ENCODE measurements at places on chromosomes 5 and 9.

GRCh38 chr5:14929293-14930065 is 57.9 kb upstream of the ANKH start:
- no peak for DNase-seq

- no peak for DNase-seq
Observed at GRCh38 chr5:97224112-97224750, 41.2 kb upstream of the RIOK2 start.

GRCh38 chr5:68381909-68382308 is 166.4 kb downstream of the PIK3R1 start:
- DNase-seq: no peak

DNA sequence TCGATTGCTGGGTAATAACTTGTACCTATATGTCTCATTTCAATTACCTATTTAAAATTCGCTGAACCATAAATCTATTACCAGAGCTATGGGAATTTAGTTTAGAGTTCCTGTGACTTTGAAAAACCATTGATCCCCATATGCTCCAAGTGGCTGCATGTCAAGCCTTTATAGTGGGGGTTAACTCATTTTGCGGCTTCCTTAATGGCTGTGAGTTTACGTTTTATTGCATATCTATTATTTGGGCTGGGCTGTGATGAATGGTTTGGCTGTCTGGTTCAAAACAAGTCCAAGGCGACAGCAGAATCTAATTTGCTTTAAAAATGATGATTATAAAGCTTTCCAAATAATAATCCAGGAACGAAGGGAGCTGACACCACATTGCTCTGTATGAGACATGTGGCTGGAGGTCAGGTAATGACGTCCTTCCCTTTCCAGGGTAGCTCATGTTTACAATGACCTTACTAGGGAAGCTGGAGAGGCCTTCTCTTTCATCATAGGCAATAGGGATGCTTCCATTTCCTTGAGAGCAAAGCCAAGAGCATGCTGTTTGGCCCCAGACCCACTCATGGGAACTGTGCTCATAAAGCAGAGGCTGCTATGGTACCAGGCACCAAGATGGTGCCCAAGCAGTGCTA is 258.3 kb downstream of the HSPA4 start:
- DNase-seq: no peak

GRCh38 chr9:101727612-101728524 is 10.6 kb downstream of the GRIN3A start:
- peak; percentile 55 for DNase-seq

- no peak for DNase-seq
Observed at GRCh38 chr5:36705055-36705454, 98.6 kb downstream of the SLC1A3 start.

GRCh38 chr9:132160802-132161742 is 786 bp upstream of the NTNG2 start:
- no peak for DNase-seq

- no peak for DNase-seq
Observed at GRCh38 chr5:170408877-170409660, 19.9 kb upstream of the KCNMB1 start.

- no peak for DNase-seq
Observed at GRCh38 chr5:62934319-62934718, 355.7 kb downstream of the LRRC70 start.

DNA sequence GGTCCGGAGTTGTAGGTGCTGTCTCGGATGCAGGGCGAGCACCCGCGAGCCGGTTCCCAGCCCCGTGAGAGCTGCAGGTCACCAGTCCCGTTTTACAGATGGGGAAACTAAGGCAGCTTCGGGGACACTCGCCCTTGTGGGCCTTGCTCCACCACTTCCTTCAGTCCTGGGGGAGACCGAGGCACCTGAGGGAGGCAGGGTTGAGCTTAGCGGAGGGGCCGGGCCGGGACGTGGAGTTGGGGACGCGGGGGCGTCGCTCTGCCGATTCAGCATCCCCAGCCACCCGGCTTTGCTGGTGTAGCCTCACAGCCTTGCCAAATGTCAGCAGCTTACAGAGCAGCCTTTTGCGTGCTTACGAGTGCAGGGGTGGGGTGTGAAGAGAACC is 530 bp downstream of the BBLN start:
- no peak for DNase-seq

- DNase-seq: no peak
Observed at GRCh38 chr9:13707612-13708576, 428.4 kb upstream of the MPDZ start.

DNA sequence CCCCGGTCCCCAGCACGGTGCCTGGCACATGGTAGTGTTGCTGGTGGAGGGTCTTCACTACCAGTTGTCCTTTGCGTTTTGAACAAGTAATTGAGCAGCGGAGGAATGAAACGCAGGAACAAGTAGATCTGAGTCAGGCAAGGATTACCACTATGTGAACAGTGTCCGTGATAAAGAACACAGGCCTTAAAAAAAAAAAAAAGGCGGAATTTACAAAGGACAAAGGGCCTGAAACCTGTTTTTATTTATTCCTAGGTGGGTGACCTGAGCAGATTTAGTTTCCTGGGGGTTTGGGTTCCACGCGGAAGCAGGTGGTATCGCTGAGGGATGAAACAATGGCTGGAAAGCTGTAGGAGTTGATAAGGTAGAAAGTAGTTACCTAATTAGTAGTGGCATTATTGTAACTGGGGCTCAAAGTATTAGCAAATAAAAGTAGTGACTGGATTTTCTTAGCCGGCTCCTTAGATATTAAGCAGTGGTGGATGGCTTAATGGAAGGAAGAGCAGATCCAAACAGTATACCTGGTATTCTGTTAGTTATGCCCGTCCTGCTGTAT is 1.1 kb downstream of the RUSC2 start:
- DNase-seq: no peak

DNA sequence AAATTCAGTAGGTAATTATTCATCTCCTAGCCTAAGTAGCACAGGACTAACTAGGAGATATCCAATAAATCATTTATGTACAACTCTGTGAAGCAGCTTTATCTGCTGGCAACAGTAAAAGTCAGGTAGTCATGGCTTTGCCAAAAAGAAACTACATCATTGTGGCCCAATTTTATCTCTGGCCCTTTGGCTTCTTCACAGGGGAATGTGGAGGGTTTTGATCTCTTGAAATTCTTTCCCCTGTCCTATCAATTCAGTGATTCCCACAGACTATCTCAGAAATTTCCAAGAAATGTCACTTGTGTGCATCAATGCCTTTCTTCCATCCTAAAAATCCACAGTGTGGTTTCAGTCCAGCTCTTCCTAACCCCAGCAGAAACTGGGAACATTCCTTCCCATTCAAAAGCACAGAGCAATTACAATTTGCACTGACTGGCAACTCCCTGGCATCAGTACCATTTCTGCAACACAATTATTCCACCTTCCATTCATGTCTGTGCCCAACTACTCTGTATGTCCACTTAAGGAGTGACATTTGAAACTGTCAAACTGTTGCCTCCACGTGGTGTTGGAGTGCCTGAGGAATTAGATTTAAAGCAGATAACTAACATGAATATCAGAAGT is 6.6 kb downstream of the CDC14B start:
- DNase-seq: no peak

DNA sequence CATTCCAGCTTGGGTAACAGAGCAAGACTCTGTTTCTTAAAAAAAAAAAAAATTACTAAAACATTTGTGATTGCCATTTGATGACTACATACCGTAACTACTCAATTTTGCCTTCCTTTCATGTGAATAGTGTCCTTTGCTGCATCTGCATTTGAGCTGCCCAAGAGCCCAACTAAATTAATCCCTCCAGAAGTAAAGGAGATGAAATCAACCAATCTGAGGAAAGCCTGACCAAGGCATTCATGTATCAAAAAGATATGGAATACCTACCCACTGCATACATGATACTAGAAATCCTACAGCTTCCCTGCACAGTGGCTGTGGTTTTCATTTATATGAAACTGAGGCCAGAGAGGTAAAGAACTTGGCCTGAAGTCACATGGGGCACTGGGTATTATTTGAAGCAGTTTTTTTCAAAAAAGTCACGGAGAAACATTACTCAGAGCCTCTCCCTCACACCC is 177.5 kb downstream of the AOPEP start:
- DNase-seq: no peak
